ENCODE measurements at places on chromosomes 2 and 18.

DNA sequence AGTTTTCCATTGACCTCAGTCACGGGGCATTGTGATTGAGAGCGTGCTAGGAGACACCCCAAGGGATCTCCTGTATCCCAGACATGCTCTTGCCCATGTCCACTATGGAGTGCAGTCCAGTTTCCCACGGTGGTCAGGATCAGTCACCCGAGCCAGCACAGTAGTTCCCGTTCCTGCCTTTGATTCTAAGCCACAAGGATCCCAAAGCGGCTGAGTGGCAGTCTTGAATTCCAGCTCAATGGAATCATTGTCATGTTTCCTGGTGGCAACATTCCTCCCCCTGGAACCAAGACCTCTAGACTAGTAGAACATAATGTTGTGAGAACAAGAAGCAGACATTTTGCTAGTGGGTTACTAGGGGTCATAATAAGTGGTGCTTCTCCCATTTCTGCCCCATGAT, 154.3 kb downstream of the SEPTIN10 start:
- no peak for DNase-seq

DNA sequence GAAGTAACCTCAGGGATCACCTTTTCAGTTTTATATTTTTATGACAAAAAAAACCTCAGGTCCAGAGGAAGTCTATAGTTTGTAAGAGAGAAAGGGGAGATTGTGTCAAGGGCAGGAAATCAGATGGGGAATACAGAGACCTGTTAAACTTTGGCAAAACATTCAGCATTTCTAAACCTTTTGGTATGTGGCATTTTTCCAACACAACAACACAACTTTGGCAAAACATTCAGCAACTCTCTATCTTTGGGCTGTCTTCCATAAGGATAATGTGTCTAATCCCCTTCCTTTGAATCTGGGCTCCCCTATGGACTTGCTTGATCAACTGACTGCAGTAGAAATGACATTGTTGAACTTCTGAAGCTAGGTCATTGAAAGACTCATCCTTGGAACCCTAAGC, 220.6 kb upstream of the CCDC68 start:
- DNase-seq: no peak

DNA sequence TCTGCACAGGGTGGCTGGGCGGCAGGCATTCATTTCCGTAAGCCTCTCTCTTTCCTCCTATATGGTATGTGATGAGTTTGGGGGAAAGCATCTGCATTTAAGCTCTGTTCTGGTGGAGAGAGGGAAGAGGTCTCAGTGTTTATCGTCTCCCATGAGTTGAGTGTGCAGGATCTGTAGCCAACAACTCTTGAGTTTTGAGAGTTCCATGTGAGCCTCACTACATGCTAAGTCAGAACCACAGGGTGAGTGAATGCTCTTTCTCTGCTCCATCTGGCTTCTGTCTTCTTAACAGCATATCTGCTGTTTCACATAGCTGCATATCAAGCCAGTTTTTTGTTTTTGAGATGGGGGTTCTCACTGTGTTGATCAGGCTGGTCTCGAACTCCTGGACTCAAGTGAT, 22.7 kb downstream of the RAB31 start:
- DNase-seq: no peak

DNA sequence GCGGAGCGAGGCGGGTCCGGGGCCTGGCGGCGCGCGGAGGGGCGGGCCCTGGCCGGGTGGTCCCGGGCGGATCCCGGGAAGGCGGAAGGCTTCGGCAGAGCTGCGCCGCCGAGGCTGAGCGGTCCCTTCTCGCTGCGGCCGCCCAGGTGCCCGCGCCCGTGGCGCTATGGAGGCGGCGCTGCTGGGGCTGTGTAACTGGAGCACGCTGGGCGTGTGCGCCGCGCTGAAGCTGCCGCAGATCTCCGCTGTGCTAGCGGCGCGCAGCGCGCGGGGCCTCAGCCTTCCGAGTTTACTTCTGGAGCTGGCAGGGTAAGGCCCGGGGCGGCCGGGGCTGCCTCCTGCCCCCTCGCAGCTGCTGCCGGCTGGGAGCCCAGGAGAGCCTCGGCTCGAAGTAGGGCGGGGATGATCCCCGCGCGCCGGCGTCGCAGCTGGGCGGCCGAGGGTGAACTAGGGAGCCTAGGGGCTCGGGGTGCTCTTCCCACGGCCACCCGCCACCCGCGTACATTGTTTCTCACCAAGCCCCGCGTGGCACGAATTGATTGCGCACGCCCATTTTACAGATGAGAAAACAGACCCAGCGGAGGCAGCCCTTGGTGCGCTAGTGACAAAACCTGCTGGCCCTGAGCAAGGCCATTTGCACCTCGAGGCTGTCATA, at the start of gene SLC66A3:
Gene SLC66A3 (plus strand): TSS at position 87 of the 655 bp plus-strand sequence. CDS start 80 bp downstream, at position 167.
- DNase-seq: no peak

DNA sequence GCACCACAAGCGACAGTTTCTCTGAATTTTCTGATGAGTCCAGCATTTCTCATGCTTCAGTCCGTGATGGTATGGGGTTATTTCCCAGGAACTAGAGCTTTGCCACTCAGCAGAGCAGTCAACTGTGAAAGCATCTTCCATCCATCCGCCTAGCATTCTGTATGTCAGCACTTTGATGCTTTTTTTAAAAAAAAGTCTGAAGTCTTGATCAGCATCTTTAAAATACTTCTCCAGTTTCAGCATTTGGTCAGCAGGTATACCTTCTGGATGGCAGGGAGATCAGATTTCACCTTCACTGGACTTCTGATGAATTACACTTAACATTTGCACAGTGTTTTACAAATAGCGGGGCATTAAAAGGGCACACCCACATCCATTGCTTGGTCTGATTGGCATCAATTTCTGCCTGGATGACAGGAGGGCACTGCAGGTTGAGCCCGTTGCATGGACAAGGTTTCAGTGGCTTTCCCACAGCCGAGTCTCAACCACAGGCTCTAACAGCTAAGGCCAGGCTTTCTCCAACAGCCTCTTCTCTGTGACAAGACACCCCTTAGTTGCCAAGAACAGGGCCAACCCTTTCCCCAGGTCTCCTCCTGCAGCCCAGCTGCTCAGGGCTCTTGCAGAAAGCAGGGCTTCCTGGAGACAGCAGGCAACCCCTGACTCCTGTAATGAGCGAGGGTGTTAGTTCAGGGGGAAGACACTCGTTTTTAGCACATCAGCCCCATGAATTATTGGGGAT, 54.0 kb downstream of the EMILIN2 start:
- DNase-seq: no peak

DNA sequence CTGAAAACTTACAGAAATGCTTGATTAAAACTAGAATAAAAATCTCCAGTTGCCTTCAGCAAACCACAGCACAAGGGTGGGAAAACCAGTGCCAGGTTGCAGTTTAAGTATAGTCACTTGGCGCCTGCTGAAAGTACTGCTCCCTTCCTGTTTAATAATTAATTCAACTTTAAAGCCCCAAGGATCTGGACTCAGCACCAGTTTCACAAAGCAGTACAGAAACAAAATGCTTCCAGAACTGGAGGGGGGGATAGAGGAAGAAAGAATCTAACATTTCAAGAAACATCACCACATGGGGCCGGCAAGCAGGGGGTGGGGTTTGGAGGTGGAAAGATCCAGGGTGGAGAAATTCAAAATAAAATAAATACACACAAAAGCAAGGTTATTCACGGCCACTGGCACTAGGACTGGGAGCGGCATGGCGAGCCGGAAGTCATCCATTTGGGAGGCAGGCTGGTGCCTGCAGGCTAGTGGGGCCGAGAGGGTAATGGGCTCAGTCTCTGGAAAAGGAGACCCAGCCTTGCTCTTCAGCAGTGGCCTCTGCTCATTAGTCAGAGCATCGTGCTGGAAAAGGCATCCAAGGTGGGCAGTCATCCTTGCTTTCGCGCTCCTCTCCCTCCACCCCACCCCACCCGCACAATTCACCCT, 85.8 kb downstream of the POU3F3 start:
- DNase-seq: no peak

- peak; percentile 27 for DNase-seq
These were observed 59.9 kb downstream of the SUMO1 start for GRCh38 chr2:202178346-202178958.

DNA sequence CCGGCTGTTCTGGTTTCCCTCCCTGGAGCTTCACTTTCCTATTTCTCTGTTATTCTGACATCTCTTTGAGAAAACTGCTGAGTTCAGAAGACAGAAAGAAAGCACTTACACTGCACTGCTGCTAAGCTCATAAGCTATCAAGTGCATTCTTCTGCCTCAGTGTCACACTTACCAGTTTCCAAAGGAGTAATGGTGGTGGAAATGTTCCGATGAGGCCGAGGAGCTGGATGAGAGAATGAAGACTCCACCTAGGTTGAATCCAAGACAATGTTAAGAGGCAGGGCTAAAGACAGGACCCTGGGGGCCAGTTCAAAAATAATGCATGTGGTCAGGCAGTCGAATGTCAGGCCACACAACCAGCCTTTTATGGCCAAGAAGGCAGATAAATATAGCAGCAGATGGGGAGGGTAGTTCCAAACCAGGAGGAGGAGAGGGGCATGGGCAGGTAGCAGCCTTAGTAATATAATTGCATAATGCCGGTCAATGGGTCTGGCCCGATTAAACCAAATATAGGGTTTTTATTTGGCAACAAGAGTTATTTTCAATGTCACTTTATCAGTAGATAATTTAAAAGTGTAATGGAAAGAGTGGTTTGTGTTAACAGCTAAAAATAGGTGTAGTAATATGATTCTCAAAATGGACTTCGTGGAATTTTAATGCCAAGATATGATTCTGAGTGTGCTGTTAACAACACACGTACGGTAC, at the start of gene MYOM1:
Gene MYOM1 (minus strand): TSS at position 338 of the 705 bp plus-strand sequence. CDS start 4,745 bp downstream, outside the sequence.
- DNase-seq: no peak

DNA sequence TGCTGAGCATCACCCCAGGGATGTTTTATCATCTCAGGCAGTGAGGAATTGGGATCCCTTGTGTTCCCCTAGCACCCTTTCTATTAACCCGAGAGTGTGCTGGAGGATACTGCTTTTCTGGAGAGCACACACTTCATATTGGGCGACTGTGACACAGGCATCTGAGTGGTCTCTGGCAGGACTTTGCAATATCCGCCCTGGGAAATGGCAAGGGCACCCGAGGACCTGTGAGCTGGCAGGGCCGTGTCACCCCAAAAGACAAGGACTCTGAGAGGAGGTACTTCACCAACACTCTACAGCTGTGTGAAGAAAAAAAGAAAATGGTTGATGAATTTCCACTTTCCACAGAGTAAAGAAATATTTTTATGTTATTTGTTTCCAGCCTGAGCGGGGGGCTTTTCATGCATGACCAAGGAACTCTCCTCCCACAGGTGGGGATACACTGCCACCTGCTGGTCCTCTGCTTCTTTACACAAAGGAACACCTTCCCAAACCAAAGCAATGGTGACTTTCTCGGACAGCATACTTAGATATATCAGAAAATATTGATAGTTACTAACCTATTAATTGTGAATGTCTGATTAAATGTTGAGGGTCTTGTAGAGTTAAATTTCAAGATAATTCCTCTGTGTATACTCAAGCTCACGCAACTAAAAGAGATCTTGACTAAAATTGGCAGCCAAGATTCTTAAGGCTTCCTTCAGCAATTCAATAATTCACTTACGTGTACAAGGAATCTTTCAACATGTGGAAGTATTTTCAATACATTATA, 45.9 kb upstream of the REG3G start:
- no peak for DNase-seq

All from CD4-positive, alpha-beta T cell treated with Interferon alpha-2 for 1 hour (primary cell).